Activated CD4-positive, CD25-positive, alpha-beta regulatory T cell (primary cell): ENCODE measurements at places on chromosomes 16 and 17.

DNA sequence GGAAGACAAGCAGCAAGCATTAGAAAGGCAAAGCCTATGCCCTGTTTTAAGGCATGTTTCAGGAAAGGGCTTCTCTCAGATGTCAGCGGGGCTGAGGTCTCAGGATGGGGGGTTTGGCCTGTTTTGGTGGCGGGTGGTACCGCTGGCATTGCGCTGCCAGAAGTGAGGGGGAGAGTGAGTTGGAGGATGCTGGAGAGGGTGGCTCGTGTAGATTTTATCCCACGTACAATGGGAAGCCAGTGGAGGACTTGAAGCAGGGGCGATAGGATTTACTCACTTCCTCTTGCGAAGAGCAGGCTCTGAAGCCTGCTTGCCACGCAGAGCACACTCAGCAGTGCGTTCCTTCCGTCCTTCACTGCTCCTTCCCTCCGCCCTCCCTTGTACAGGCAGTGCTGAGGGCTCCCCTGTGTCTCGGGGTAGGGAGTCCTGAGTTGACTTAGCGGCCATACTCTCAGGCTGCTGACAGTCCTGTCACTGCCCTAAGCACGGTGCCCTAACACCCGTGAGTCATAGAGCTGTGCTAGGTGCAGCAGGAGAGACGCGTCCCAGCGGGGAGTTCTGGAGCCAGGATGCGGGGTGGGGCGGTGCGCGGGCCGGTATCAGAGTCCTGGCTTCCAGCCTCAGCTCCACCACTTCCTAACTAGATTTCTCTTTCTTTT, 113.1 kb downstream of the SNX29 start:
- DNase-seq, result no peak

DNA sequence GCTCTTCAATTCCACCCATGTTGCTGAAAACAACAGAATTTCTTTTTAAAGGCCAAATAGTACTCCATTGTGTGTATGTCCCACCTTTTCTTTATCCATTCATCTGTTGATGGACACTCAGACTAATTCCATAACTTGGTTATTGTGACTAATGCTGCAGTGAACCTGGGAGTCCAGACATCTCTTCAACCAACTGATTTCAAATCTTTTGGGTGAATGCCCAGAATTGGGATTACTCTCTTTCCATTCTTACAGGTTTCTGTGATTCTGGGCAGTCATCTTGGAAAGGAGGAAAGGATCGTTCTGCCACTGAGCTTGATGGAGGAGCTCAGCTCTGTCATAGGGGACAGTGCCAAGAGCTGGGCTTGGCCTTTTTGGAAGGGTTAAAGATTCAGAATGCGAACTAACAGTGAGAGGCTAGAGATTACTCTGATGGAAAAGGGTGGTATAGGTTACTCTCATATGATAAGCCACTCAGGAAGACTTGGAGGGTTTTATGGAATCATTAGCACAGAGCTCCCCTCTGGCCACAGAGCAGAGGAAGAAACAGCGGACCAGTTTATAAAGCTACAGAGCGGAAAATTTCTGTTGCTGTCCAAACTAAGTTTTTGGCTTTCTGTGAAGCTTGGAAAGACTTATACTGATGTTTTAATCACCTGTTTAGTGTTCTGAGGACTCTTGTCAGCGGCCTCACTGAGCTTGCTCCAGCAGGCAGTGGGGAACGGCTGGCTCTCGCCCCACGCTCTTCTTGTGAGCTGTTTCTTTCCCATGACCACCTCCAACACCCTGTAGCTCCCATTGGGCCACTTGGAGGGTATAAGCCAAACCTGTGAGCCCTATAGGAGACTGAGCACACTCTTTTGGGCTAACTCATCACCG, 48.3 kb downstream of the HIC1 start:
- DNase-seq, result no peak

- no peak for DNase-seq
These were observed 14.1 kb downstream of the MAP3K14 start for GRCh38 chr17:45302649-45303173.

- no peak for DNase-seq
These were observed 15.8 kb downstream of the CLEC10A start for GRCh38 chr17:7064261-7064660.

DNA sequence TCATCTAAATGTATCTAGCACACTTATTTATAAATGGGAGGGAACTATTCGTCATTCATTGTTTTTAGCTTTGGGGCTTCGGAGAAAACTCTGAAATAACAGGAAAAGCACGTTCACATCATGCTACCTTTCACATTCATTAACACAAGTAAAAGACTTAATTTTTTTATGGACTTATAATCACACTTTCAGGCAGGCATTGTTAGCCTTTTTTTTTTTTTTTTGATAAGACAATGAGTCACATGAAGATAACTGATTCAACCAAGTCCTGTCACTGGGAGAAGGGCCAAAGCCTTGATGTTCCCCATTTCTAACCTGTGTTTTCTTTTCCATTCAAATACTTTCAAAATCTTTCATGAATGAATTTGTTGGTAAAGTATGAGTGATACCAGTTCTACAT, 631.3 kb upstream of the CA10 start:
- DNase-seq, result no peak

GRCh38 chr16:24537474-24538337, 1.7 kb upstream of the RBBP6 start:
- DNase-seq, result no peak

DNA sequence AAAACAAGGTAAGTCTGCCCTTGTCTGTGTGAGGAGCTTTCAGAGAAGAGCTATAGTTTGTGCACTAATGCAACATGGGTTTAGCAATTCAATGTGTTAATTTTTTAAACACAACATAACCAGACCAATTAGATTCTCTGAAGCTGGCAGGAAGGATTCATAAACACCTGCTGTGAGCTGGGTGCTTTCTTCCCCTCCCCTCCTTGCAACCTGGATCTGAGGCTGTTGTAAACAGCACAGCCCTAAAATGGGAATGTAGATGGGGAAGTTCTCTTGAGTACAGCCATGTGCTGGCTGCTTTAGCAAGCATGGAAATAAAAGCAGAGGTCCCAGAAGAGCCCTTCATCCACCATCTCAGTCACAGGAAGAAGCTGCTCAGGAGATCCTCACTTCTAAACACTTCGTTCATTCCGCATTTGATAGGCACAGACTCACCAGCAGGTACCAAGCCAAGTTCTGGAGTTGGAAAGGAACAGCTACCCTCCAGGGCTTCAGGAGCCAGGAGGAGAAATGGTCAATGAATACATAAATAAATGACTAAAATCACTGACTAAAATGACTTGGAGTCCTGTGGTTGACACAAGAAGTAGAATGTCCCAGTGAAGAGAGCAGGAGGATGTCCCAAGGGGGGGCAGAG, 21.7 kb downstream of the AXIN2 start:
- DNase-seq, result no peak
